ENCODE measurements at places on chromosomes 7 and 10.

DNA sequence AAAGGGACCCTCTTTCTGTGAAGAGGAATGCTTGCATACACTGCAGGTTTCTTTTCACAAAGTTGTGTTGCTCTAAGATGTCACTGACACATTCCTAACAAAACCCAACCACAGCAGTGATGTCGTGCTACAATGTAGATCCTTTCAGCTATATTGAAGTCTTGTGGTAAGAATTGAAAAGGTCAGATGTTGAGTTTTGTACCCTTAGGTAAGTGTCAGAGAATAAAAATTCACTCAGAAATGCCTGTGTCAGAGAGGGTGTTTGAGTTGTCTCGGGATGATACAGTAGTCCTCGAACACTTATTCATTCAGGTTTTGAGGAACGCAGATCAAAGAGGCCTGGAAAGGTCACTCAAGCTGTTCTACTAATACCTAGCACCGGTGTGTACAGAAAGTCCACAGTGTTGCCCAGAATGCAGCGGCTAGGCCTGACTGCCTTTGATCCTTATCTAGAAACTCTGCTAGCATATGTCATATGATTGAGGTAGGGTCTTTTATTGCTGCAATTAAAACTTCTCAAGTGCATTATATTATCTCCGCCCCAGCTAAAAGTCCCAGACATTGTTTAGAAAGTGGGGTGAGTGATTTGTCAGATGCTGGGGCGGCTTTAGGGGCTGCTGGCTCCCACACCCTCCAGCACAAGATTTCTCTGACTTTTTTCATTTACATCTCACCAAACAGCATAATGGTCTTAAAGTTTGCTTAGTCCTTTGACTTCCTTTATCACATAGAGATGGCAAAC, 26.0 kb downstream of the RNF32 start:
- DNase-seq = no peak

GRCh38 chr10:103983367-103983911, 16.5 kb downstream of the SLK start:
- DNase-seq = no peak

DNA sequence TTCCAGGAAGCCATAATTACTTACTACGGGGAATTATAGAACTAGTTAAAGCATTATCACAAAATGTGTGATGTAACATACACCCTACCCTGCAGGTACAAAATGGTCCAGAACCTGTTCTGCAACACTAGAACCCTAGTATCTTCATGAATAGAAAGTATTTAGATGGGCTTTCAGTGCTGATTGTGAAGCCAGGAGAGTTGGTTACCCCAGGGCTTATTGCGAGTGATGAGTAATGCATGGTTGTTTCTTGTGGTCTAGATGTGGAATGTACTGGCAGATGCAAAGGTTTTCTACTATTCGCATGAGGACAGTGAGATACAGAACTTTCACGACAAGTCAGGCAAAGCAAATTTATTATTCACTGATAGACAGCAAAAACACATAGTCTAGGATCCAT, 33.6 kb upstream of the AGR3 start:
- DNase-seq = peak; percentile 52

DNA sequence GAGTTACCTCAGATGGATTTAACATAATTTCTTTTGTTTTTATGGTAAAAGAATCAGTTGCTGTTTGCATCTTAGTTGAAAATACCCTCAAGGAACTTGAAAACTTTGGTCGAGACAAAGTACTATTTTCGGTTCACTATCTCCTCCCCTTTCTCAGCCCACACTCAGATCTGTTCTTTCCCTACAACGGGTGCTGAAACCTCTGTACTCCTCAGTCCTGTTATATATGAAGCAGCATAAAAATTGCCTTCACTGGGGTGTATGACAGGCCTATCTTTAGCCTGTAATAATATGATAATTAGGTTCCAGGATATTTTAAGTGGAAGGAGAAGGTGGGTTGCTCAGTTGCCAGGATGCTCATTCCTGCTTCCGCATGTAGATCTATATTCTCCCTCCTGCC, 105.2 kb upstream of the NOBOX start:
- no peak for DNase-seq

- no peak for DNase-seq
These were observed 3.3 kb downstream of the SLC26A3 start for GRCh38 chr7:107799647-107800264.

GRCh38 chr10:34723750-34724149, 91.3 kb downstream of the PARD3 start:
- peak; percentile 45 for DNase-seq

GRCh38 chr7:30251708-30252329, 32.6 kb upstream of the ZNRF2 start:
- no peak for DNase-seq

- no peak for DNase-seq
These were observed 3.5 kb upstream of the ARL4A start for GRCh38 chr7:12683678-12684585.

- DNase-seq = no peak
These were observed 18.0 kb upstream of the NPVF start for GRCh38 chr7:25246306-25246705.

DNA sequence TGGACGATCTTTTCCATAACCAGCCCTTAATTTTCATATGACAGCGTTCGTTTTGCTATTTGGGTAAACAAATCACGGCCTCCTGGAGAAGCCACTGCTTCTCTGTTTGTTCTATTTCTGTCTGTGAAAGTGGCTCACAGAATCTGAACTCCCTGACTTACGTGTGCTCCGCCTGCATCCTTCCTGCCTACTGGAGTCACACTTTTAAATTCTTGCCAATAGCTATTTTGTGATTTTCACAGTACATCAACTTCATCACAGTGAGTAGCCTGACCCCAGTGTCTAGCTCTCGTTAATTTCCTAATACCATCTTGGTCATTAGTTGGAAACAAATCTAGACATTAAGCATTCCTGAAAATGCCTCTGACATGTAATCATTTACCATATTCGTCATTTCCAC, 49.0 kb upstream of the NPS start:
- no peak for DNase-seq

- DNase-seq = no peak
These were observed 184.7 kb downstream of the PLPP4 start for GRCh38 chr10:120641695-120642094.

GRCh38 chr10:122349758-122350369, 24.6 kb upstream of the PLEKHA1 start:
- DNase-seq = no peak

DNA sequence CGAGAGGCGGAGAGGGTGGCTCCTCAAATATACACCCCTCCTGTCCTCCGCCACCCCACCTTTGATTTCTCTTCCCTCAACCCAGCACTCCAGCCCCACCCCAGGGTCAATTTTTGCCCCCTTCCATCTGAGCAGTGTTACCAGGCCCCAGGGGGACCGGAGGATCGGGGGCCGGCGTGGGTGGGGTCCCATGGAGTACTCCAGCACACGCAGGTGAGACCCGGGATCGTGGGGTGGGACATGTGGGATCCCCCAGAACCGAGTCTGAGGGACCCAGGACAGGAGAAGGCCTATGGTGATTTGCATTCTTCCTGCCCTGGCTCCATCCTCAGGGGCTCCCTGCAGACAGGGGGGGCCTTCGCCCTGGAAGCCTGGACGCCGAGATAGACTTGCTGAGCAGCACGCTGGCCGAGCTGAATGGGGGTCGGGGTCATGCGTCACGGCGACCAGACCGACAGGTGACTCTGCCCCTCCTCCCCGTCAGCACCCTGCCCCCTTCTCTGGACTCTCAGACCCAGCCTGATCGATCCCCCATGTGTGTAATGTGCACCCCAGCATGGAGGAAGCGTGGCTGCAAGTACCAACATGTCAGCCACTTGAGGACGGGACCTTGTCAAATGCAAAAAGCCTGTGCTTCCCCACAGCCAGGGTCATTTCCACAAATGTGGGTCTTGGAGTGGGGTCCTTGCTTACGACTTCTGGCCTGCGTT, 744 bp downstream of the TRIP6 start:
- DNase-seq = no peak

DNA sequence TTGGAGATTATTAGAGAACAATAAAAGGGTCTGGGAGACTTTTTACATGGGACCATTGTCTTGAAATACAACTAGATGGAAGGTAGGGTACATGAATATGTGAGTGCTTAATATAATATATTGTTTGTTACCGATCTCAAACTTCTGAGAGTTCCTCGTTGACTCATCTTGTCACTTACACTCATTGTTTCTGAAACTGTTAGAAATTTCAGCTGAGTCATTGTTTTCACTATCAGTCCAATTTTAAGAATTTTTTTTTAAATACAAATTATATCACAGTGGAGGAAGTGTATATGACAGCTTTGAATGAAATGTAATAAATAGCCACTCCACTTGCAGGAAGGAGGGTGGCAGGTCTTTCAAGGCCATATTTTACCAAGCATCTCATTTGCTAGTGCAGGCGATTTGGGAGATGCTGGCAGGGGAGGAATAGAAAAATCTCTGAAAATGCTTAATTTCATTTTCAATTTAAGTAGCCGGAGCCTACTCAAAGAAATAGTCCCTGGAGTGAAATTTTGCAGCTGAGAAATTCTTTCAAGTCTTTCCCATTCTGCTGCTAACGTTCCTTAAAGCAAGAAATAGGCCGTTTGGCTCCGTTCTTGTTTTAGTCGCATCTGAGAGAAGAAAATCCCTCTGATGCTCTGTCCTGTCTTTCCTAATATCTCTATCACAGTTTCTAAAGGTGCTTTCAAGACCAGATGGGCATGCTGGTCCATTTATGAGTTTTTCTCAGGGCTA, 1404.2 kb upstream of the CELF2 start:
- no peak for DNase-seq

DNA sequence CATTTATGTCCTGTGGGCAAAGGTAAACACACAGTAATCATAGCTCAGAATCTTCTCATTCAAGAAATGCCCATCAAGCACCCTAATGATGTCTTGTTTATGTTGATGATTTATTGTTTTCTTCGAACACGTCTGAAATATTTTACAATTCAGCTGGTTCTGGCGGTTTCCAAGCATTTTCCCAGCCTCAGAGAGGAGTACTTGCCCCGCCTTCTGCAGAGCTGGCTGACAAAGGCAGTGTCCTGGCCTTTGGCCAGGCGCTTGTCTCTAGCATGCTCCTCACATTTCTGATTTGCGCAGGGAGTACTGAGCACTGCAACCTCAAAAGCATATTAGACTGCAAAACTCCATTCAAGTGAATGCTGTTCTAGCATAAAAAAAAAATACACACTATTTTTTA, 314.2 kb upstream of the GNAI1 start:
- DNase-seq = peak; percentile 7

GRCh38 chr7:95916573-95917297, 144.4 kb downstream of the DYNC1I1 start:
- peak; percentile 32 for DNase-seq

DNA sequence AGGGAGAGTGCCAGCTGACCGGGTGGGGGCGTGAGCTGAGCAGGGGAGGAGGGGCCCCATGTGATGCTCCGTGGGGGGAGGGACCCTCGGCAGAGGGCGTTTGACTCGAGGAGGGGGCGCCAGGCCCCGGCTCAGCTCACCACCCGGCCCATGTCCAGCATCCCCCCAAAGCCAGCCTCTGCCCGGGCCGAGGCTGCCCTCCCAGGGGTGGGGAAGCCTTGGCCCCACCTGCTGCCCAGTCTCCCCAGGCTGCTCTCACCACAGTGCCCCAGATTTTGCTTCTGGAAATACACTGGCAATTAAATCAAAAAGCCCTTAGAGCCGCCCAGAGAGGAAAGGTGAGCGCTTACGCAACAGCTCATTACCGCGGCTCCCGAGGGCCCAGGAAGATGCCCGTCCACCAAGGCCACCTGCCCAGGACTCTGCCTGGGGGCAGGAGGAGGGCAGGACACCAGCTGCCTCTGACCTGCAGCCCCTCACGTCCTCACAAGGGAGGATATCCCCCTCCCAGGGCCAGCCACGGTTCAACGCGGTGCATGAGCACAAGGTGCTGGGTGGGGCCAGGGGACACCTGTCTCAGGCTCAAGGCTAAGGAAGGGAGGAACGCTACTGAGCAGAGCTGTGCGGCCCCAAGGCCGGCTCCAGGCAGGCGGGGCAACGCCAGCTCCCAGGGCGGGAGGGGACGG, 70.0 kb upstream of the INPP5A start:
- DNase-seq = no peak
